MCF 10A (cell line): ENCODE measurements at places on chromosomes 5 and 9.

DNA sequence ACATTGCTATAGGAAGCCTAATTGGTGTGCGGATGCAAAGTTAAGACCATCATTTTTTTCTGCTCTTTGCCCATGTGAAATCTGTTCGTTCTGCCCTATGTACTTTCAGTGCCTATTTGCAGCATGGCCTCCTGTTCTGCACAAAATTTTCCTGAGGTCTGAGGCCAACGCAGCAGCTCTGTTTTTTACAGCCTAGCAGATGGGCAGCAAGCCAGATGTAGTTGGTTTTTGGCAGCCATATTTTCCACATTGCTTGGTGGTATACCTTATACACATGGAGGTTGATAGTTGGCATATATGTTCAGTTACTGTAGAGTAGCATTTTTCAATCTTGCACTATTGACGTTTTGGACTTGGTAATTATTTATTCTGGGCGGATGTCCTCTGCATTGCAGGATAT, 133.5 kb upstream of the MRPS30 start:
- peaks cover 6% of the 10 kb centered on the region for H3K36me3 ChIP-seq
- H3K4me1 ChIP-seq = no peaks in the 10 kb centered on the region
- no peak overlapping the region for H3K27ac ChIP-seq
- DNase-seq = no peak
- H3K27me3 ChIP-seq = no peaks in the 10 kb centered on the region

DNA sequence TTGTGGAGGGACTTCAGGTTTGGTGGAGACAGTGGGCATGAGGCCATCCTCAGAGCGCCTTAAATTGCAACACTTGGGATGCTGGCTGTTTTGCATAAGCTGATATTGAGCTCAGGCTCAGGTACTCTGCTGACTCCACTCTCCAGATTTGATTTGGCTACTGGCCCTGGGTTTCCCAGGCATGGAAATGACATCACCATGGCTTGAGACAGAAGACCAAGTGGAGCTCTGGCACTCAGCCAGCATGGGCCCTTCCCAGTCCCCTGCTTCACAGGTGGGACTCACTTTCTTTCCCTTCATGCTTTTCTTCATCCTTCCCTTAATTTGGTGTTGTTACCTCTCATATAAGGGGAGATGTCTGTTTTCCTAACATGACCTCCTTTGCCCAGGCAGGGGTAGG, 72.0 kb upstream of the IL12B start:
- peaks cover 20% of the 10 kb centered on the region for H3K4me1 ChIP-seq
- no peaks in the 10 kb centered on the region for H3K36me3 ChIP-seq
- DNase-seq = peak; percentile 62
- H3K27me3 ChIP-seq = no peaks in the 10 kb centered on the region
- no peak overlapping the region for H3K27ac ChIP-seq

- no peaks in the 10 kb centered on the region for H3K4me1 ChIP-seq
- DNase-seq = no peak
- H3K36me3 ChIP-seq = peaks cover 28% of the 10 kb centered on the region
- H3K4me3 ChIP-seq = no peak overlapping the region
- H3K27ac ChIP-seq = no peak overlapping the region
These were observed 45.1 kb downstream of the ERMP1 start for GRCh38 chr9:5787759-5788302.

- no peaks in the 10 kb centered on the region for H3K4me1 ChIP-seq
- H3K36me3 ChIP-seq = no peaks in the 10 kb centered on the region
- H3K4me3 ChIP-seq = no peak overlapping the region
- no peak for DNase-seq
These were observed 9.0 kb downstream of the EGFLAM start for GRCh38 chr5:38267372-38267771.
